Stimulated activated CD8-positive, alpha-beta memory T cell treated with anti-CD3 and anti-CD28 coated beads, Interleukin-2, amount 100 ng/mL, for 1 hour (primary cell): ENCODE measurements at places on chromosomes 2 and 18.

GRCh38 chr2:126513033-126513432 is 142.9 kb upstream of the GYPC start:
- DNase-seq, result no peak

DNA sequence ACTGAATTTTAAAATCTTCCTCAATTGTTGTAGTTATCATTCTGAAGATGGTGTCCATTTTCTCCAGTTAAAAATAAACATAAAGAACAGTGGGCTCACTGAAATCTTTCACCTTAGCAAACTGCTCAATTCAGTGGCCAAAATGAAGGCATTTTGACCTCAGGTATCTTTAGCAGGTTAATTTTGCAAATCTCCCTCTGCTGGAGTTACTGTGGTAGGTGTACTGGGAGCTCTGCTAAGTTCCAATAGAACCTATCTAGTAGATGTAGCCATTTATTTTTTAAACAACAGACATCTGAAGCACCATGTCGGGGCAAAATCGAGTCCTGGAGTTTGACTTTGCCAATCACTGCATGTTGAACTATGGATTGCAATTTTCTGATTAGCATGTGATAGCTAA is 177.1 kb downstream of the IRS1 start:
- no peak for DNase-seq

- DNase-seq, result no peak
These were observed 237.6 kb upstream of the FOSL2 start for GRCh38 chr2:28155086-28155485.

DNA sequence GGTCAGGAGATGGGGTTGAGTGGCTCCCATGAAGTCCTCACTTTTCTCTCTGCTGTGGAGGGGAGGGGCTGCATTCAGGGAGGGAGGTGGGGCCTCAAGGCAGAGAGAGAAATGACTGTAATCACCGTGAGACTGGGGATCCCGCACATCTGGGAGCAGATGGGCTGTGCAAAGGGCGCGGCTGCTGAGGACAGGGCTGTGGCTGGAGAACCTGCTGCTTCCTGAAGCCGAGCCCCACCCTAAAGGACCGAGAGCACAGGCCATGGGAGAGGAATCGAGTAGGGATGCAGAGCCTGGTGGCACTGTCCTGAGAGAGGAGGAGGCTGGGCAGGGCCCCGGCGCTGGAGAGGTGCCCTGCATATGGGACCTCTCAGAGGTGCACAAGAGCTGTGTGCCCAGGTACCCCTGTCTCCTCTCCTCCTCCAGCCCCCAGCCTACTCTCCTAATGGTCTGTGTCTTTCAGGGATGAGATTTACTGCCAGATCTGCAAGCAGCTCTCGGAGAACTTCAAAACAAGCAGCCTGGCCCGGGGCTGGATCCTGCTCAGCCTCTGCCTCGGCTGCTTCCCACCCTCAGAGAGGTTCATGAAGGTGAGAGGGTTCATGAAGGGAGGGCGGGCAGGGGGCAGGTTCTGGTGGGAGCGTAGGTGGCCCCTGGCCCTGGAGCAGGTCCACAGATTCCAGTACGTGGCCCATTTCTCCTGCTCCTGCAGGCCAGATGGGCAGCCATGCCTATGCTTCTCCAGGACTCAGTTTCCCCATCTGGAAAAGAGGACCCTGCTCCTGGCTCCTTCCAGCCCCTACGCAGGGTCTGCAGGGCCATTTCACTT is 25.9 kb upstream of the GPR17 start:
- no peak for DNase-seq

DNA sequence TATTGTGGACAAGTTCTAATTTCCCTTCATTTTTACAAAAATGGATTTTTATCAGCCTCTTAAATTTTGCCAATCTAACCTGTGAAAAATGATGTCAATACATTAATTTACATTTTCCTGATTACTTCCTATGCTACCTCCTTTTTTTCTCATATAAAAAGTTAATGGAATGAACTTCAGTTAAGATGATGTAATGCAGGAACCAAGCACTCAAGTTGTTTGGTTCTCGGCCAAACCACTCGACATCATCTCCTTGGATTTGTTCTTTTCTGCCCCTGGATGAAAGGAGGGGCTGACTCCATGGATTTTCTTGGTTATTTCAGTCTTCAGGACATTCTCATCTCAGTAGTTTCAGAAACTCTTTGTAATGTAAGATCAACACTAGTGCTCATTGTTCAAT is 253.1 kb upstream of the NXPH2 start:
- no peak for DNase-seq

GRCh38 chr2:234905547-234906265 is 46.1 kb upstream of the SH3BP4 start:
- DNase-seq, result no peak

DNA sequence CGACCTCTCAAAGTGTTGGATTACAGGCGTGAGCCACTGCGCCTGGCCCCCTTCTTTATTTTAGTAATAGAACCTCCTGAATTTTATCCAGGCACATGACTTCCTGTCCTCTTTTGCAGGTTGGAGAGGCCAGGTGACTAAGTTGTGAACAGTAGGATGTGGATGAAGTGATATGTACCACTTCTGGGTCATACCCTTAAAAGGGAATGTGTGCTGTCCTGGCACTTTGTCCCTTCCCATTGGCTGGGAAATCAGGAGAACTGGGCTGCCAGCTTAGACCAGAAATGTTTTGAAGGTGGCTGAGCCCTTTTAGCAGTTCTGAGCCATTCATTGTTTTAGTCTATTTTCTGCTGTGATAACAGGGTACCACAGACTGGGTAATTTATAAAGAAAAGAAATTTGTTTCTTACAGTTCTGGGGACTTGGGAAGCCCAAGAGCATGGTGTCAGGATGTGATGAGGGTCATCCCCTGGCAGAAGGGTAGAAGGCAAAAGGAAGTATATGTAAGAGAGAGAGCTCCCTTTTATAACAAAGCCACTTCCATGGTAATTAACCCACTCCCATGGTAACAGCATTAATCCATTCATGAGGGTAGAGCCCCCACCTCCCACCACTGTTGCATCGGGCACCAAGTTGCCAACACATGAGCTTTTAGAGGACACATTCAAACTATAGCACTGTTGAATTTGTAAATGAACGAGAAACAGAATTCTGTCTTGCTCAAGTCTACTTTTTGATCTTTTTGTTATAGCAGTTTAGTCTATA is 79.1 kb downstream of the TTC27 start:
- DNase-seq, result no peak

- DNase-seq, result no peak
These were observed 26.4 kb downstream of the SPEG start for GRCh38 chr2:219461047-219461514.

GRCh38 chr2:124530203-124530602 is 505.1 kb downstream of the CNTNAP5 start:
- DNase-seq, result no peak
